ENCODE measurements at places on chromosomes 16 and 17.

- DNase-seq, result peak; percentile 89
- peaks cover 8% of the 10 kb centered on the region for H3K4me1 ChIP-seq
- H3K27me3 ChIP-seq, result no peaks in the 10 kb centered on the region
- no peak overlapping the region for H3K27ac ChIP-seq
Observed at GRCh38 chr16:4263504-4264436, 9.1 kb downstream of the TFAP4 start.

DNA sequence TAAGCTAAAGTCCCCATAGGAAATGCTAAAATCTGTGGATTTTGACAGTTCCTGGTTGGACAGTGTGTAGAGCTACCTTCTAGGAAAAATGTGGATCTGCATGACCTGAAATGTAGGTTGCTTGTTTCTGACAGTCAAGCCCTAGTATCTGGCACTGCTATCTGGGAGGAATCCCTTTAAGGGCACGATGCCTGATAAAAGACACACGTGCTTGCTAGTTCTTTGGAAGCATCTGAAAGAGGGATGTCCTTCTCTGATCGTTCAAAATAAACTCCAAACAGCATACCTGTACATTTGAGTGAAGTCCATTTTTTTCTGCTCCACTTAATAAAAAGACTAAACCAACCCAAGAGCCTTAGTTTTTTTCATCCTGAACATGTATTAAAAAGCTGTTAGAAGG, 101.3 kb downstream of the CDK5R1 start:
- H3K36me3 ChIP-seq, result no peaks in the 10 kb centered on the region
- no peaks in the 10 kb centered on the region for H3K27me3 ChIP-seq
- DNase-seq, result no peak
- no peak overlapping the region for H3K27ac ChIP-seq
- H3K4me1 ChIP-seq, result peaks cover 15% of the 10 kb centered on the region
- no peak overlapping the region for H3K4me3 ChIP-seq

- H3K4me1 ChIP-seq, result no peaks in the 10 kb centered on the region
- DNase-seq, result no peak
- no peak overlapping the region for H3K27ac ChIP-seq
- H3K27me3 ChIP-seq, result no peaks in the 10 kb centered on the region
- H3K36me3 ChIP-seq, result no peaks in the 10 kb centered on the region
Observed at GRCh38 chr16:52538511-52538910, 8.4 kb downstream of the TOX3 start.

GRCh38 chr16:66840883-66841282, 3.3 kb upstream of the CA7 start:
- no peaks in the 10 kb centered on the region for H3K36me3 ChIP-seq
- peaks cover 40% of the 10 kb centered on the region for H3K27me3 ChIP-seq
- H3K27ac ChIP-seq, result no peak overlapping the region
- no peak for DNase-seq
- H3K4me1 ChIP-seq, result no peaks in the 10 kb centered on the region
- H3K4me3 ChIP-seq, result no peak overlapping the region

DNA sequence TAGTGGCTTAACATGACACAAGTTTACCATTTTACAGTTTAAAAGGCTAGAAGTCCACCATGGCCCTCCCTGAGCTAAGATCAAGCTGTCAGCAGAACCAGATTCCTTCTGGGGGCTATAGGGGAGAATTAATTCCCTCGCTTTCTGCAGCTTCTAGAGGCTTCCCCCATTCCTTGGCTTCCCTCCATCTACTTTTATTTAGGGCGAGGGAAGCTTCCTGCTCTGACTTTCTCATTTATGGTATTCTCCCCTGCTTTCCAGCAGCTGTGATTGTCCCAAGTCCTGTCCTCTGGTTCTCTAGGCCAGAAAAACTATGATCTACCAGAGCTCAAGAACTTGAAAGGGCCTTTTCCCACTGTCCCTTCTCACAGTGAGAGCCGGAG, 4.3 kb downstream of the CETP start:
- H3K27me3 ChIP-seq, result no peaks in the 10 kb centered on the region
- peak overlapping the region; percentile 76 for H3K27ac ChIP-seq
- no peak overlapping the region for H3K4me3 ChIP-seq

DNA sequence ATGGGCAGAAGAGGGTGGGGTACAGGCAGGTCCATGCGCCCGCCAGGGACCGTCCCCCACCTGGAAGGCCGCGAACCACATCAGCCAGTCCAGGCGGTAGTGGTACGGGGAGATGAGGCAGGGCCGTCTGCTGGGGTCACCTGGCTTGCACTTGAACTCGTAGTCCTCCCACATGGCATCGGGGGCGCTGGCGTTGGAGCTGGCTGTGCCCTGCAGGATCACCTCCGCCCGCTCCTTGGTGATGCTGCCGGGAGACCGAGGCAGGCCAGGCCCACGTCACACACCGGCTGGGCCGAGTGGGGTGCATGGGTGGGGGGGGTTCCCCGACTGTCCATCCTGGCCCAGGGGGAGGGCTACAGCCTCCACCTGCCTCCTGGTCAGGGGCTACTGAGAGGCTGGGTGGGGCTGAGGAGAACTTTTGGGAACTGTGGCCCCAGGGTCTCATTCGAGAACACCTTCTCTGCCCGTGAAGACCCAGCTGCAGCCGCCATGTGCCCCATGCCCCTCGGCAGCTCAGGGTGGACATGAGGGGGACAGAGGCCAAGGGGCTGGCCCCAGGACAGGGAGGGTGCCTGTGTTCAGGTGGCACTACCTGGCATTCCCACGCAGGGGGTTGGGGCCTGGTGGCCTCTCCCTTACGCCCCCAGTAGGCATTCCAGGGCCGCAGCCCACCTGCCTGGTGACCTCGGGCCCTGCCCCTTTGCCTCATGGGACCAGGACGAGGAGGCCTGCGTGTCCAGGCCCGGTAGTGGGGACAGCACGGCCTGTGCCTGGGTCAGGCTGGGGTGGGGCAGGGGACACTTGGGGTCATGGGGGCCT, 69.5 kb upstream of the GNG13 start:
- DNase-seq, result no peak
- no peaks in the 10 kb centered on the region for H3K36me3 ChIP-seq
- no peaks in the 10 kb centered on the region for H3K4me1 ChIP-seq
- H3K27ac ChIP-seq, result no peak overlapping the region

DNA sequence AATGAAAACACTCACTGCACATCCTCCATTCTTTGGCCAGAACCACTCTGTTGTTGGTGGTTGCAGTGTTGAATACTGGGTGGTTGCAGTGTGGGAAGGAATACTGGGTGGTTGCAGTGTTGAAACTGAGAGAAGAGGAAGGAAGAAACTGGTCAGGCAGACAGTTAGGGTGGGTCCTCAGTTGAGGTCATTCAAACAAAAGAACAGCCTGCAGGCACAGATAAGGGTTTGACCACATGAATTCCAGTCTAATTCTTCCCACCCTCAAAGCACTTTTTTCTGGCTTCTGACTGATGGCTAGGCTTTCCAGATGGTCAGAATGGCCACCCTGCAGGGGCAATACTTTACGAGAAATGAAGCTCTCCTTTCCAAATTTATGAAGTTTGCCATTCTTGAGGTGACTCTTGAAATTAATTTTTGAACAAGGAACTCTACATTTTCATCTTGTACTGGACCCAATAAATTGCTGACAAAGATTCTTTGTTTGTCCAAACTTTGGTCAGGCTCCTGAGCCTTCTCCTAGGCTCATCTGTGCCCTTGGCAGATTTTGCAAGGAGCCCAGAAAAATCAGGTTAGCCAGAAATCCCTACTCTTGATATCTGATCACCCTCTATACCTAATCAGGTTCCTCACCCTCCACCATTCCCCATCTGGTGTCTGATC, 596.6 kb upstream of the CDH5 start:
- H3K27me3 ChIP-seq, result no peaks in the 10 kb centered on the region
- H3K36me3 ChIP-seq, result no peaks in the 10 kb centered on the region
- no peak overlapping the region for H3K4me3 ChIP-seq
- no peak overlapping the region for H3K27ac ChIP-seq
- DNase-seq, result no peak
- H3K4me1 ChIP-seq, result no peaks in the 10 kb centered on the region

- no peaks in the 10 kb centered on the region for H3K27me3 ChIP-seq
- peaks cover 33% of the 10 kb centered on the region for H3K4me1 ChIP-seq
- no peaks in the 10 kb centered on the region for H3K36me3 ChIP-seq
- no peak overlapping the region for H3K27ac ChIP-seq
- DNase-seq, result no peak
Observed at GRCh38 chr16:89404561-89404960, 85.8 kb downstream of the ANKRD11 start.
